ENCODE measurements at places on chromosomes 4 and X.
A peak's percentile ranks its signal among the peaks of the same experiment; 100 is the strongest.

DNA sequence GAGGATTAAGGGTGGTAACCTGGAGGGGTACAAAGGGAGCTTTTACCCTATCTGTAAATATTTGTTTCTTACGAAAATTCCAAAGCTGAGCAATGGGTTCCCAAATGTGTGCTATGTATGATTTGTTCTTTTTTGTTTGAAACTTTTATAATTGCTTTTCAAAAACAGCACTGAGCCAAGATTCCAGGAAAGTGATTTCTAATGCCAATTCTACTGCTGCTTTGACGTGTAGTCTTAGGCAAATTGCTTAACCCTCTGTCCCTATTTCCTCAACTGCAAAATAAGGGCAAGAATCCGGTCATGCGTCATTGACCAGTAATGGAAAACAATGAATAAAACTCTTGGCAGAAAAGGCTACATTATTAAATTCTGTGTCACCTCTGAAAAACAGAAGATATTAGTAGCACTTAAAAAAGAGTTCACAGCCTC is 454.7 kb downstream of the IL15 start:
- DNase-seq = no peak

DNA sequence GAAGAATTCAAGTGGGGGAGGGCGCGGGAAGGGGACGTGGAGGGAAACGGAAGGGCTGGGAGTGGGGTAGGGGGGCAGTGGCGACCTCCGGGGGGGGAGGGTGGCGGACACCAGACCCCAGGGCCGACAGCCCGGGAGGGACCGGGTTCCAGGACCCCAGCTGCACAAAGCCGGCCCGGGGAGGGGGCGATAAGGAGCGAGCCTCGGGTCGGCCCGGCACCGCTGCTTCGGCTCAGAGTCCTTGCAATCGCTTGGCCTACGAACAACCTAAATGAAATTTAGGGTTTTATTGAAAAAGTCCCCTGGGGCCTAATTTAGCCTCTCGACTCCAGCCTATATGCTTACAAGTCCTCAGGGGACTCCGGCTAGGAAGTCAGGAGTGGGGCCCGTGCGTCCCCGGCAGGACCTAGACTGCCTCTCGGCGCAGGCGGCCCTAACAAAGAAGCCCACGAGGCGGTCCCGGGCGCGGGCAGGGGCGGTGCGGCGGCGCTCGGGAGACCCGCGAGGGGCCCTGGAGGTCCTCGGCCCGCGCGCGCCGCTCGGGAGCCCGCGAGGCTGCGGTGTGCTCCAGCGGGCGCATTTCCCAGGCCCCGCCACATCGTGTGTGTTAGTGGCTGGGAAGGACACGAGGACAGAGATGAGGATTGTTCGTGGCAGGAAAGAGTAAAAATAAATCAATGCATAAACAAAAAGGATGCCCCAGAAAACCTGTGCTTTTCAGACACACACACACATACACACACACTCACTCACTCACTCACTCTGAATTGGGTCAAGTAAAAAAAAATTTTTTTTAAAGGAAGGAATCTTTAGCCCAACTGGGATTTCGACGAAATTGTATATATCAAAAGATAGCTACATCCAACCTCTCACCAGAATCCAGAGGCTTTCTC is 70.0 kb downstream of the MGST2 start:
- DNase-seq = no peak

DNA sequence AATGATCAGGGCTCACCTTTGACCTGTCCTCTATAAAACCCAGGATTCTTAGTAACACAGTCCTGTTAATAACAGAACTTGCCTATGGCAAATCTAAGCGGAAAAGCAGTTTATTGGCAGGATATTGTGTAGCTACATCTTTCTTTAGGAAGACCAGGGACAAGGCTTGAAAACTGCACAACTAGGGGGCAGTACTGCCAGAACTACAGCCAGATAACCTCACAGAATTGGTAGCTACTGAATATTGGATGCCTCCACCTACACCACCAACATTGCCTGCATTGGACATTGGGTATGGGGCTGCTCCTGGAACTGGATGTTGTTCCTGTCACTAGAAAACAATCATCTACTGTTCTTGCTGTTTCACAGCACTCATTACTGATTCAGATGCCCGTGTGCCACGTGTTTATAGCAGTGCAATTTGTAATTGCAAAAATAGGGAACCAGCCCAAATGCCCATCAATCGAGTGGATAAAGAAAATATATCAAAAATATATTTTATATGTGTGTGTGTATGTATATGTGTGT is 47.4 kb downstream of the REPS2 start:
- DNase-seq = no peak

DNA sequence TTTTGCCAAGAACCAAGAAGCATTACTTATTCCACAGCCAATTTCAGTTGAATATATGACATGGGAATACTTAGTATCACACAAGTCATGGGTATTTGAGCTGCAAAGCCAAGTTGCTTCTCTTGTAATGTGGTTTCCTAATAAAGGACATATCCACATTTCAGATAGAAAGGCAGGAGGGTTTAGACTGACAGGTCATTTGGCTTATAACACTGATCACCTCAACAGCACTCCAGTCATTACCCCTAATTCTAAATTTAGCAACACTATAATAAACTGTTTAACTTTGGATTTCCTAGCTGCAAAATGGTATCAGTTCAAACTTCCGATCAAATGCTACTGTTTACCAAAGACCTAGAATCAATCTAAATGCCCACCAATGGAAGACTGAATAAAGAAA is 114.0 kb upstream of the FTHL17 start:
- no peak for DNase-seq

- DNase-seq = no peak
Observed at GRCh38 chr4:86970447-86971354, 35.9 kb downstream of the AFF1 start.

DNA sequence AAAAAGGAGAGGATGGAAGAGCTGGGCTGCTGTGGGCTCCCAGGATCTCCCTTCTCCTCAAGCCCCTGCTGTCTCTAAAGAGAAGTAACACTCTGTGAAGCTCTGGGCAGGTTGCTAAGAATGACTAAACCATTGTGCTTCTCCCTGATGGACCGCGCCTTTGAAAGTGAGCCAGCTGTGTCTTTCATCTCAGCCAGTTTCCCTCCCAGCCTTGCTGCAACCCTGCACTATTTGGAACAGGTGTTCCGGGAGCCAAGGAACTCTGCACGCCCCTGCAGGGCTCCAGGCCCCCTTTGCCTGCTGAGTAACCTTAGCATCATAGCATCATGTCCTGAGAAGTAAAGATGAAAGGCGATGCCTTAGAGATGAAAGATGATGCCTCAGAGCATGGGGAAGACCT is 39.7 kb downstream of the SMIM20 start:
- no peak for DNase-seq

DNA sequence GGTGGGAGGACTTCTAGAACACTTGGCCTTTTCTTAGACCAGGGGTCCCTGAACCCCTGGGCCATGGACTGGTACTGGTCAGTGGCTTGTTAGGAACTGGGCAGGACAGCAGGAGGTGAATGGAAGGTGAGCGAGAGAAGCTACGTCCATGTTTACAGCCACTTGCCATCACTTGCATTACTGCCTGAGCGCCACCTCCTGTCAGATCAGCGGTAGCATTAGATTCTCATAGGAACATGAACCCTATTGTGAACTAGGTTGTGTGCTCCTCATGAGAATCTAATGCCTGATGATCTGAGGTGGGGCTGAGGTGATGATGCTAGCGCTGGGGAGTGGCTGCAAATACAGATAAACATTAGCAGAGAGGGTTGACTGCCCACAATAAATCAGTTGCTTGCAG is 100.9 kb upstream of the IGFBP7 start:
- no peak for DNase-seq

DNA sequence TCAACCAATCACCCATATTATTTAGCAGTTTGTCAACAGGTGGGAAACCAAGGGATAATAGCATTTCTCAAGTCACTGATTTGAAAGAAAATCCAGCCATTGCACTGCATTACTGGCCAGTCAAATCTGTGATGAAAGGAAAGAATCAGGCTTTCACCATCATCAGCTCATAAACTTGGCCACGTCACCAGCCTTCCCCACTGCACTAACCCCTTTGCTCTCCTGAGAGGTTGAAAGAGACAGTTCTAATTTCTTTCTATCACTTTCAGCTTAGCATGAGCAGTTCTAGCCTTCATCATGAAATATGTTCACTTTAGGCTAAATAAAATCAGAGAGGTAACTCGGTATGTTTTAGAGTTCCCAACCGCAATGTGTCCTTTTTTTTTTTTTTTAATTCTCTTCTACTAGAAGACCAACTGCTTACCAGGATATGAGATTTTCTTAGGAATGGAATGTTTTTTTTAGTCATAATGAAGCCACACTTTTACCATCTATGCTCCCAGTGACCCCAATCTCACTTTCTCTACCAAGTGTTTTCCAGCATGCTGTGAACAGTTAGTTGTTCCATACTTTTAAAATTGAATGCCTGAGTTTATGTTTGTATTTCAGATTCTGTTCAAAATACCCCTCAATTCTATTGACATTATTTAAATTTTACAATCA is 55.7 kb upstream of the SLC7A11 start:
- no peak for DNase-seq

GRCh38 chr4:8156617-8157016 is 2.0 kb downstream of the ABLIM2 start:
- DNase-seq = no peak

DNA sequence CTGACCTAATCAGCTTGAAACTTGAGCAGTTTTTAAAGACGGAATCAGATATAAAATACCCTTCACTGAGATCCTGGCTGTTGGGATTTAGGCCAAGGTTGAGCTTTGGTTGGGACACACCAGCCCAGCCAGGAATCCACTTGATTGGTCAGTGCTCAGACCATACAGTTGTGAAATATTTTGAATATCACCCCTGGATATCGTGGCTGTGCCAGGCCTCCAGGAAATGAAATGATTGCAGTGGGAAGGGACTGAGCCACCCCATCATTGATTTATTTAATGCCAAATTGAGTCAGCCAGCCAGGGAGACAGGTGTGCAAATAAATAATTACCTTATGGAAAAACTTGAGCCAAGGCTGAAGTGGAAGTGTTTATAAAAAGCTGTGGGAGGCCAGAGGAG is 128.4 kb upstream of the SCML1 start:
- DNase-seq = peak; percentile 73

- no peak for DNase-seq
Observed at GRCh38 chr4:151324752-151325110, 674 bp downstream of the SH3D19 start.

DNA sequence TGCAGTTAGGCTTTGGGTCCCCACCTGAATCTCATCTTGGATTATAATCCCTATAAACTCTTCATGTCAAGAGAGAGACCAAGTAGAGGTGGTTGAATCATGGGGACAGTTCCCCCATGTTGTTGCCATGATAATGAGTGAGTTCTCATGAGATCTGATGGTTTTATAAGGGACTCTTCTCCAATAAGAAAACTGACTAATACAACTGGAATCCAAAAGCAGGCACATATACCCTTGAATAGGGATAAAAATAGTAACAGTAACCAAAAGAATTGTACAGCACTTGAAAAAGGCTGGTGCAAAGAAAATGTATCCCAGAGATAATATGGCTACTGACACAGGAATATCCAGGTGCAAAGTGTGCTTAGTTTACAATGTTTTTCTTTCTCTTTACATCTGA is 351.5 kb upstream of the MAD2L1 start:
- no peak for DNase-seq

GRCh38 chr4:26281881-26282280 is 38.9 kb upstream of the RBPJ start:
- no peak for DNase-seq

- no peak for DNase-seq
Observed at GRCh38 chr4:142284402-142285221, 561.5 kb downstream of the INPP4B start.

DNA sequence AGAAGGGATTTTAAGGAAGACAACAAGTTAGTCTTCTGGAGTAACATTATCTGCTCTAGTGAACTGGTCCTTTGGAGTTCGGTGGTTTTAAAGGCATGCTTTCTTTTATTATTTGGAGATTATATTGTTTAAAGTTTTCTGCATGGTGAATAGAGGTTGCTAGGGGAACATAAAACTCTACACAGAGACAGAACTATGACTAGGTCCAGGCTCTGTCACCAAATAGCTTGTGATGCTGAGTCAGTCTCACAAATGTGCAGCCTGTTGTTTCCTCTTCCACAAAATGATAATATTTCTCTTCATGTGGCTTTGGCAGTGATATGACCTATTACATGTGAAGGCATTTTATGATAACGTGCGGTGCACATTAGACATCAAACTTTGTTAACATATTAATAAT is 132.6 kb downstream of the PACRGL start:
- no peak for DNase-seq

- DNase-seq = no peak
Observed at GRCh38 chr4:94497690-94498089, 45.9 kb downstream of the PDLIM5 start.

- DNase-seq = no peak
Observed at GRCh38 chr4:114807759-114808404, 209.3 kb downstream of the UGT8 start.

- no peak for DNase-seq
Observed at GRCh38 chr4:110501826-110502225, 25.9 kb downstream of the ENPEP start.

- DNase-seq = no peak
Observed at GRCh38 chrX:81257817-81258216, 55.9 kb downstream of the SH3BGRL start.

DNA sequence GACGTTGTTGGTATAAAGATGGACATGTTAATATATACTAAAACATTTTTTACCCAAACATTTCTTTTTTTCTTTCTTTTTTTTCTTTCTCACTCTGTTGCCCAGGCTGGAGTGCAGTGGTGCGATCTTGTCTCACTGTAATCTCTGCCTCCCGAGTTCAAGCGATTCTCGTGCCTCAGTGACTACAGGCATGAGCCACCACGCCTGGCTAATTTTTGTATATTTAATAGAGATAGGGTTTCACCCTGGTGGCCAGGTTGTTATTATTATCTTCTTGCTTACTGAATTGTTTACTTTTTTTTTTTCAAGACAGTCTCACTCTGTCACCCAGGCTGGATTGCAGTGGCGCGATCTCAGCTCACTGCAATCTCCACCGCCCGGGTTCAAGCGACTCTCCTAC is 68.8 kb downstream of the HOPX start:
- no peak for DNase-seq

DNA sequence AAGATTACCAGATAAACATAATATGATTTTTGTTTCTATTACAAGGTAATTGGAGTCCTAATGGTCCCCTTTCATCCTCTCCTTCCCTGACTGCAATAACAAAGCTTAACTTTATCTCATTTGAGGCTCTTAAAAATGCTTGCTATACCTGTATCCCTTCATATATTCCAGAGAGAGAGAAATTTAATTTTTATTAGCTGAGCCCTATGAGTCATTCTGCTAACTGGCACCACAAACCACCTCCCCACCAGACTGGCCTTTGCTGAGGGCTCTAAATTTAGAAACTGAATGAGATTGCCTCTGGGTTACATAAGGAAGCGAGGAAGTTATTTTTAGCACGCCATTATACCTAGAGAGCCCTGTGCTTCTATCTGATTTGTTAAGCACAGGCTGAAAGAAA is 27.4 kb downstream of the CBLL2 start:
- peak; percentile 87 for DNase-seq

DNA sequence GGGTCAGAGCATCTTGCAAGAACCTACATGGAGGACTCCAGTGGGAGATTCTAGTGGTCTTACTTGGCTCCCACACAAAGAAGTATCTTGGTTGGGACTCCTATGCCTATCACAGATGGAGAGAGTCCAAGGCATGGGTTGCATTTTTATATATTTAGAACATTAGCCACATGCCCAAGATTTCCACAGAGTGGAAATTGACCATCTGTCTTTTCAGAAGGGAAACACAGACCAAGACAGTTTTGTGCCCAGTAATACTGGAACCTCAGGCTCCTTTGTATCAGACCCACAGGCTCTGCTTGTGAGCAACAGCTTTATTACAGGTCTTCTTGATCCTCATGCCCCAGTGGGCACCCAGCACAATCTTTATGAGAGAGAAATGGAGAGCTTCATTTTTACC is 43.6 kb downstream of the PAGE2 start:
- no peak for DNase-seq

- no peak for DNase-seq
Observed at GRCh38 chr4:144701683-144702233, 55.8 kb downstream of the HHIP start.

Measured in DMS153 (cell line).